Stimulated activated CD8-positive, alpha-beta memory T cell treated with anti-CD3 and anti-CD28 coated beads, Interleukin-7, amount 100 ng/mL, for 1 hour (primary cell): ENCODE measurements at places on chromosomes 1 and 21.

DNA sequence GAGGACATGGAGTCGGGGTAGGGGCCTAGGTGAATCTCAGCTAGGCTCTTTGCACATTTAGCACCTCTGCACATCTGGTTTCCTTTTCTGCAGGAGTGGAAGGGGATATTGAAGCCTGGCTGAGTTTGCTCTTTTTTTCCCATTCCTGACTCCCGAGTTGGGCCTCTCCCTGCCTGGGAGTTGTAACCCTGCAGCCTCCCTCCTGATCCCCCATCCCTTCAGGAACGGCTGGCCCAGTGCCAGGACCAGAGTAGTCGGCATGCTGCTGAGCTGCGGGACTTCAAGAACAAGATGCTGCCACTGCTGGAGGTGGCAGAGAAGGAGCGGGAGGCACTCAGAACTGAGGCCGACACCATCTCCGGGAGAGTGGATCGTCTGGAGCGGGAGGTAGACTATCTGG is 836 bp downstream of the OLFML3 start:
- DNase-seq: no peak

DNA sequence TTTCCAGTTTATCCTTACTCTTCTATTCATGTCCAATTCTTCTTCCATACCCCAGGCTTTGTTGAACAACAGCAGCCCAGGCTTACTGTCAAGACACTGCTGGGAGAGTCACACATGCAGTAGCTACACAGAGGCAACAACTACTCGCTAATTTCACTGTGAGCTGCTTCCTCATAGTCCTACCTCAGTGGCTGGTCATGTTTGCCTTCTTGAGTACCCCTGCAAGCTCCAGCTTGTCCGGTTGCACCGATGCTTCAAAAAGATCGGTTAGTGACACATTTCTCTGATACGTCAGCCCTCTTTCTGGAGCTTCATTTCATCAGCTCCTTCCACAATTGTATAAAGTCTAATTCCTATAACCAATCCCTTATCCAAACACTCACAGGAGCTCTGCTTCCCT is 246.7 kb upstream of the NFIA start:
- DNase-seq: no peak

GRCh38 chr1:199089393-199090122 is 450.7 kb downstream of the PTPRC start:
- DNase-seq: peak; percentile 4

GRCh38 chr21:16195538-16195910 is 465.7 kb downstream of the USP25 start:
- DNase-seq: no peak
